ENCODE measurements at places on chromosomes 3 and 15. TPM values are rescaled to one million over a fixed set of nuclear protein-coding genes. Genes with fewer than 3 reads are reported as not detected.

- H3K27ac ChIP-seq = no peak overlapping the region
- H3K4me3 ChIP-seq = no peak overlapping the region
- no peaks in the 10 kb centered on the region for H3K4me1 ChIP-seq
- H3K36me3 ChIP-seq = no peaks in the 10 kb centered on the region
- no peaks in the 10 kb centered on the region for H3K27me3 ChIP-seq
Observed at GRCh38 chr3:170835336-170835735, 34.7 kb downstream of the RPL22L1 start.

DNA sequence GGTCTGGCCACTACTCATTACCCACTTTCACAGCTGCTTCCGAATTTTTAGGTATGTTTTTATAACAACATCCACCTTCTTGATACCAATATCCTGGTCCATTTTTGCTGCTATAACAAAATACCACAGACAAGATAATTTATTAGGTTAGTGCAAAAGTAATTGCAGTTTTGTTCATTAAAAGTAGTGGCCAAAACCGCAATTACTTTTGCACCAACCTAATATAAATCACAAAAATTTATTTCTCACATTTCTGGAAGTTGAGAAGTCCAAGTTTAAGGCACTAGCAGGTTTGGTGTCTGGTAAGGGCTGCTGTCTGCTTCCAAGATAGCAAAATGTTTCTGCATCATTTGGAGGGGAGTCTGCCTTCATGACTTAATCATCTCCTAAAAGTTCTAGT, 624.7 kb upstream of the ALCAM start:
- no peaks in the 10 kb centered on the region for H3K27me3 ChIP-seq
- H3K4me1 ChIP-seq = no peaks in the 10 kb centered on the region
- no peak overlapping the region for H3K27ac ChIP-seq

DNA sequence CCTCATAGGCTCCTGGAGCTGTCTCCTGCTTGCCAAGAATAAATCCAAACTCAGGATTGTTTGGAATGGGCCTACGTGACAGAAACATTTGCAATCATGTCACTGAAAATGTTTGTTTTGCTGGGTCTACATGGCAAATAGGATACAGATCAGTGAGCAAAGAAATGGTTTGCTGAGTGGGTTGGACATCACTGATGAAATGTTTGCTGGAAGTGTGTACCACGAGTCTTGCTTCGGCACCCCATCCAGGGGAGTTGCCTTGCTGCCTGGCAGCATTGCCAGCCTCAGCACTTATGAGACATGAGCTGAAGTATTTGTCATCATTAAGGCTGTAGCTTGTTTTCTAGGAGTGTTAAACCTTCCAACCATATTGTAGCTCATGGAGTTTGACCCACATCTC, 213.3 kb upstream of the CFAP20DC start:
- H3K4me3 ChIP-seq = no peak overlapping the region
- H3K4me1 ChIP-seq = no peaks in the 10 kb centered on the region
- no peaks in the 10 kb centered on the region for H3K27me3 ChIP-seq
- no peak overlapping the region for H3K27ac ChIP-seq

DNA sequence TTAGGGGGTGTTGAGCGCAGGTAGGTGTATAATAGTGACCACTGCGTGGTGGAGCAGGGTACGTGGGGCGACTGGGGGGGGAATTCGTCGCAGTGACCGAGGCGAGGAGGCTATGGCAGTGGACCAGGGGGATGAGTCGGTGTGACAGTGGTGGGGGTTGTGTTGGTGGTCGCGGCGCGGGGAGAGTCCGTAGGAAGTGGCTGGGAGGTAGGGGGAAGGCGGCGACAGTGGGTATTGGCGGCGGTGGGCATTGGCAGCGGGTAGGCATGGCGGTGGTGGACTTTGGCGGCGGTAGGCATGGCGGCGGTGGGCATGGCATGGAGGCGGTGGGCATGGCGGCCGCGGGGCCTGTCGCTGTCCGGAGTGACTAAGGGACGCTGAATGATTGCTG, 739 bp downstream of the SNRPN start:
- H3K27ac ChIP-seq = peak overlapping the region; percentile 85
- no peaks in the 10 kb centered on the region for H3K27me3 ChIP-seq
- DNase-seq = no peak
- no peaks in the 10 kb centered on the region for H3K4me1 ChIP-seq
- H3K4me3 ChIP-seq = peak overlapping the region; percentile 66

- no peak overlapping the region for H3K27ac ChIP-seq
- no peaks in the 10 kb centered on the region for H3K36me3 ChIP-seq
- no peaks in the 10 kb centered on the region for H3K27me3 ChIP-seq
- H3K4me1 ChIP-seq = no peaks in the 10 kb centered on the region
- no peak overlapping the region for H3K4me3 ChIP-seq
Observed at GRCh38 chr15:74209560-74209958, 7.0 kb upstream of the STRA6 start.

ABHD14A gene
- total RNA-seq = 7.0 TPM

Measured in stomach (tissue), 19 donors.